ENCODE measurements at places on chromosomes 12 and 14. TPM values are rescaled to one million over a fixed set of nuclear protein-coding genes. Genes with fewer than 3 reads are reported as not detected.

The PIP4K2C gene
- 30.6 TPM for total RNA-seq

The KRT73 gene
- not detected for total RNA-seq

The BTBD7 gene
- 12.4 TPM for total RNA-seq

The RIMKLB gene
- total RNA-seq, result 10.3 TPM

The NPAS3 gene
- under 0.01 TPM for total RNA-seq

Measured in mesangial cell (primary cell).